ENCODE measurements at places on chromosomes 7 and 10.
A peak's percentile ranks its signal among the peaks of the same experiment; 100 is the strongest.

DNA sequence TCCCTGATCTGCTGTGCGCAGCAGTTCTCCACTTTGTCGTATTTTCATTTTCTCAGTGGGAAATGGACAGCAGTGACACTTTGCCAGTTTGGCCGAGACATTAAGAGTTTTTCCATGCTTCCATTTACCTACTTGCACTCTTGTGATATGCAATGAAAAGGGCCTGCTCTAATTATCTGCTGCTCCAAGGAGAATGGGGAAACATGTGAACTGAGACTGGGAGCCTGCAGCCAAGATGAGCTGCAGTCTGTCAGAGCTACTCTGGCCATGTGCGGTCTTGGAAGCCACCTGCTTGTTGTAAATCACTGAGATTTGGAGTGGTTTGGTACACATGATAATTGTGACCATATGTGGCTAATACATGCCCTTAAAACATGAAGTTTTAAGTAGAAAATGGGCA, 586.6 kb upstream of the POT1 start:
- no peaks in the 10 kb centered on the region for H3K4me1 ChIP-seq
- H3K27me3 ChIP-seq: no peaks in the 10 kb centered on the region
- DNase-seq: no peak
- H3K4me3 ChIP-seq: no peak overlapping the region

DNA sequence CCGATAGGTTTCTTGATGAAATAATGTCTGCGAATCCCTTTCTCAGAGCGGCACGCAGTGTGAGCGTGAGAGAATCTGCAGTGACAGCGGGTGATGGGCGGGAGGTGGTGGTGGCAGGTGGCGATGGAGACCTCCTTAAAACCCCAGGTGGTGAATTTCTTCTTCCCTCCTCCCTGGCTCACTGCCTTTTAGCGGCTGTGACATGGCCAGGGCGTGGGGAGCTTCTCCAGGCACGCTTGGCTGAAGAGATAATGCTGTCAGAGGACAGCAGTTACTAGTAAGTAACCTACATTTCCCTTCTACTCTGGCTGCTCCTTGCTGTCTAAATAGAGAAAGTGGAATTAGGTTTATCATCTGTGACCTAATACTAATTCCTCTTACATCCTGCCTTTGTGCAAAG, 141.4 kb upstream of the INSYN2A start:
- H3K36me3 ChIP-seq: no peaks in the 10 kb centered on the region
- no peak overlapping the region for H3K4me3 ChIP-seq
- DNase-seq: no peak
- no peak overlapping the region for H3K27ac ChIP-seq

DNA sequence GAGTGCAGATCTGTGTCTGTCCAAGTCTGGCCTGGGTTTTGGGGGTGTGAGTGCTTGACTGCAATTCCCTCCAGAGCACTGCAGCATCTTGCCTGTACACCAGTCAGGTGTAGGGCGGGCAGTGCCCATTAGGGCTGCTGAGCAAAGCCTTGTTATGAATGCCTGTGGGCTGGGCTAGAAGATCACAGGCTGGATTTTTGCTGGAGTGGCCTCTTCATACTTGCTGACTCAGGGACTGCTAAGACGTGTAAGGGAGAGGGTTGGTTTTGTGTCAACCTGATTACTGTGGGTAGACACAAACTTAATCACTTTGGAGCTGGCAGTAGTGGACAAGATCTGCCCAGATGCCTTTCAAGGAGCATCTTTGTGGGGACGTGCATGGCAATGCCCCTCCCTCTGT, 29.6 kb downstream of the DMBT1 start:
- H3K27me3 ChIP-seq: peaks cover 4% of the 10 kb centered on the region
- DNase-seq: no peak
- no peak overlapping the region for H3K27ac ChIP-seq
- H3K36me3 ChIP-seq: no peaks in the 10 kb centered on the region
- H3K4me3 ChIP-seq: no peak overlapping the region

GRCh38 chr10:102452672-102453340, 1.5 kb upstream of the C10orf95 start:
- peak overlapping the region; percentile 90 for H3K4me3 ChIP-seq
- H3K4me1 ChIP-seq: peaks cover 35% of the 10 kb centered on the region
- peaks cover 72% of the 10 kb centered on the region for H3K36me3 ChIP-seq

GRCh38 chr10:72173619-72174296, 42.1 kb upstream of the ANAPC16 start:
- H3K4me1 ChIP-seq: peaks cover 17% of the 10 kb centered on the region
- H3K27ac ChIP-seq: peak overlapping the region; percentile 42
- peaks cover 27% of the 10 kb centered on the region for H3K36me3 ChIP-seq
- H3K4me3 ChIP-seq: no peak overlapping the region
- no peaks in the 10 kb centered on the region for H3K27me3 ChIP-seq
- DNase-seq: no peak

DNA sequence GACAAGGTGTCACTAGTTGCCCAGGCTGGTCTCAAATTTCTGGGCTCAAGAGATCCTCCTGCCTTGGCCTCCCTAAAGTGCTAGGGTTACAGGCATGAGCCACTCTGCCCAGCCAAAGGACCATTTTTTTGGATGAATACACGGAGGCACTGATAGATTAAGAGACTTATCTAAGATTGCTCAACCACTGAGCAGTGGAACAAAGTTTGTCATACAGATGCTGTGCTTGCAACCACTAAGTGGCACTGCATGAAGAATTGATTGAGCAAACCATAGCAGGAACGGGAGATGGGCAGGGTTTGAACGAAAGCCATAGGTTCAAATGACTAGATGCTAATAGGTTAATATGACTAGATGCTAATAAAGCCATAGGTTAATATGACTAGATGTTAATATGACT, 61.1 kb downstream of the EBLN1 start:
- H3K27ac ChIP-seq: no peak overlapping the region
- no peak overlapping the region for H3K4me3 ChIP-seq
- peaks cover 13% of the 10 kb centered on the region for H3K4me1 ChIP-seq
- H3K27me3 ChIP-seq: peaks cover 5% of the 10 kb centered on the region
- no peak for DNase-seq
- H3K36me3 ChIP-seq: no peaks in the 10 kb centered on the region

Measured in activated T-cell treated with anti-CD3 and anti-CD28 coated beads, Interleukin-2, amount 50 U/mL, for 24 hours (primary cell).